ENCODE measurements at places on chromosomes 6 and 20.

DNA sequence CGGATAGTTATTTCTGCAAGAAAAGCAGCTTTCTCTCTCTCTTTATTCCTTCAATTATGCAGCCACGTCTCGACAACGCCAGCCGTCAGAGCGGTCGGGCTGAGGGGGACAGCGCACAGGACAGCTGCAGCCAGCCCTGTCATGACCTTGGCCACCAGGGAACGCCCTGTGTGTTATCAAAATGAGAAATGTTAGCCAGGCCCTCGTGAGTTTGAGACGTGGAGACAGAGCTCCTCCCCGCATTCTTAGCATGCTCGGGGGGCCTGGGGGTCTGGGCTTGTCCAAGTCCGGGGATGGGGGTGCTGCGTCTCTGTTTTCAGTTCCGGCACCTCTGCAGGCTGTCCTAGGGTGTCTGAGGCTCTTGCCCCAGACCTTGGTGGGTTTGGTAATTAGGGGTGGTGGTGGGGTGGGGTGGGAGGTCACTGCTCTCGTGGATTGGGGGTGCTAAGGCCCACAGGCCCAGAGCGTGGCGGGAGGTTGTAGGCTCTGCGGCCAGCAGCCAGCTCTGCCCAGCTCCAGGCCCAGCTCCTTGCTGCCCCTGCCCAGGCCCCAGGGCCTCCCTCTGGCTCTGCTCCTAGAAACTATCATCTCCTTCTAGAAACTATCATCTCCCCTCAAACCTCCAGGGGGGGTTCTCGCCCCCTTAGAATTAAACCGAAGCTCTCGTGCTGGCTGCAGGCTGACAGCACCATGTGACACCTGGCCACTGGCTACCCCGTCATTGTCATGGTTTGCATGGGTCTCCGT lies 54.3 kb upstream of the GATA5 start:
- no peak for DNase-seq

- DNase-seq = no peak
These were observed 98.5 kb downstream of the PRDM1 start for GRCh38 chr6:106184629-106185028.

GRCh38 chr6:36244641-36245280 lies 25.1 kb upstream of the PNPLA1 start:
- no peak for DNase-seq

DNA sequence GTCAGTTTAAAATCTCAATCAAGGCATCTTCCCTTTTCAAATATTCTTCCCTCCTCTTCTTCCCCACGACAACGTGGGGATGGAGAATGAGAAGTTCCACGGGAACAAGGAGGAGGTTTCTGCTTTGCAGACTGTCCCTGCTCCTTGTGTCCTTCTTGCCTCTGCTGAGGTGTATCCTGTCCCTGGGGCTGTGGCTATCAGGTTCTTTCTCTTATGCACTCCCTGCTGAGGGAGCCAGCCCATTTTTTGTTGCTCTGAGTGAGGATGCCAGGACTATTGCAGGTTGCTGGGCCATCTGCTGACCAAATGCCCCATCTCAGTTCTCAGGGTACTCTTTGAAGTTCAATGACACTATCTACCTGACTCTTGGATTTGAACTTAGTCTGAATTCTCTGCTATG lies 533.6 kb downstream of the RNF144B start:
- no peak for DNase-seq

DNA sequence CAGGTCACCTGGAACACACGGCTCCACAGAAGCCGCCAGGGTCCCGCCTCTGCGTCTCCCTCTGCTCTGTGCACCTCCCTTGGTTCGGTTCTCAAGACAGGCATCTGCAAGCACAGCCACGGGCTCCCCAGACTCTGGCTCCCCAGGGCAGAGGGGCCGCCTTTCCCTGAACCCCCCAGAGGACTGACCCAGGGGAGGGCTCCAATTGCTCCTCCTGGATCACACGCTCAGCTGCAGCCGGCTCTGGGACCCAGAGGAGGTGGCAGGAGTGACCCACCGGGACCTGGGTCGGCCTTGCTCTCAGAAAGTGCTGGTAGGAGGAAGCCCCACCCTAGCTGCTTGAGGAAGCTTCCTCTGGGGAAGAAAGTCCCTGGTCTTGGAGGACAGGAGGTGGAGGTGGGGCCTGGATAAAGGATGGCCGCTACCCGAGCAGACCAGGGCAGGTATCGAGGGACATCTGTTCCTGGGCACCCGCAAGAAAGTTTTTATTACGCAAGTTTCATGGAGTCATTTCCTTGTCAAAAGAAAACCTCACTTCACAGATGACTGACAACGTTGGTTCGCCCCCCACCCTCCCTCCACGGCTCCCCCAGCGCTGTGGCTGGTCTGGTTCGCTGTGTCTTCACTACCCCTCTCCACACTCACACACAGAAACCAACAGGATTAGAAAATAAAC lies 103.9 kb upstream of the AFDN start:
- no peak for DNase-seq

- no peak for DNase-seq
These were observed 5.6 kb upstream of the TFB1M start for GRCh38 chr6:155319902-155320301.

DNA sequence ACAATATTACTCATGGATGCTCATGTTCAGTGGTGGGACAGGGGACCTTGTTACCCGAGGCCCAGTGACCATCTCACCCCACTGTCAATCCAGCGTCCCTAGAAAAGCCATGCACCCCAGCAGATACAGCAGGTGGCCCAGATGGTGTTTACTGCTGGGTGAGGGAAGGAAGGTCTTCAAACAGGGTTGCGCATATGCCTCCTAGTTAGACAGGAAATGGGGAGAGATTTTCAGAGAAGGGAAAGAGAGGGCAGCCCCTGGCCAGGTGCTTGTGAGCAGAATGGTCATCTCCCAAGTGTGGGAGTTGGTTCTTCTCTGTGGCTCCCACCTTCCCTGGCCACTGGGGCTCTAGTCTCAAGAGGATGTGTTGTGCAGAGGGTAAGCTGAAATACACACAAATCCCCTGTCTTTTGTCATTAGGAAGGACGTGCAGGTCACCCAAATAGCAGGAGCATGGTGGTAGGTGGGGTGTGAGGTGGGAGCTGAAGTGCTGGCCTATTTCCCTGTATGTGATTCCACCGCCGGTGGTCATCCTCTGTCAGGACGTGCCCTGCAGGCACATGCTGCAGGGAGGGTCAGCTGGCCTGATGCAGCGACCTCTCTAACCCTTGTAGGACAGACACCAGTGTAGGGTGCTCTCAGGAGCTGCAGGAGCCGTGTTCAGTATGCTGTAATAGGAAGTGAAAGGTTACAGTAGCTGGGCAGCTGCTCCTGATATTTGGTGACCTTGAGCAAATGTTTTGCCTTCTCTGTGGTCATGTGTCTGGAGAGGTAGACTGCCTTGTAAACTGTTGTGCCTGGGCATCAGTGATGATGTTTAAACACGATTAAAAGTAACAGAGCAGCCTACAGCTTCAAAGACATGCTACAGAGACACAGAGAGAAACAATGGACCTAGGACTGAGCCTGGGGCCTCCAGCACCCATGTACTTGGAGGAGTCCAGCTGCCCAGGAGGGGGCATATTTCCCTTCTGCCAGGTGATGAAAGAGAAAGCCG lies 3.2 kb upstream of the CST3 start:
- DNase-seq = no peak

DNA sequence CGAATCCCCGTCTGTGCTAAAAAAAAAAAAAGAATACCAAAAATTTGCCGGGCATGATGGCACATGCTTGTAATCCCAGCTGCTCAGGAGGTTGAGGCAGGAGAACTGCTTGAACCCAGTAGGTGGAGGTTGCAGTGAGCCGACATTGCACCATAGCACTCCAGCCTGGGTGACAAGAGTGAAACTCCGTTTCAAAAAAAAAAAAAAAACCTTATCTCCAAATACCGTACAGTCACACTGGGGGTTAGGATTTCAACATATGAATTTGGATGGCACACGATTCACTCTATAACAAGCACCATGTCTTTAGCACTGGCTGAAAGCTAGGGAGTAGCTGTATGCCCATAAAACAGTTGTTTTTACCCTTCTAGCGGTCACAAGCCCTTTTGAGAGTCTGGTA lies 3.8 kb downstream of the SMIM13 start:
- no peak for DNase-seq

- no peak for DNase-seq
These were observed 88.3 kb downstream of the ADAT2 start for GRCh38 chr6:143362192-143362558.

All from effector CD4-positive, alpha-beta T cell (primary cell).